ENCODE measurements at places on chromosomes 2 and 18. TPM values are rescaled to one million over a fixed set of nuclear protein-coding genes. Genes with fewer than 3 reads are reported as not detected.

Gene NEURL3
- total RNA-seq = 0.52 TPM

Gene MYOM1
- total RNA-seq = 0.94 TPM

Gene TEX261
- total RNA-seq = 16.7 TPM

Gene NDUFAF7
- total RNA-seq = 19.6 TPM

Gene CYP27A1
- 10.8 TPM for total RNA-seq

Gene CRYGB
- total RNA-seq = not detected

Gene PRKAG3
- total RNA-seq = not detected

Gene TP53I3
- 5.6 TPM for total RNA-seq

Gene APOB
- not detected for total RNA-seq

Gene CTAGE1
- total RNA-seq = 0.10 TPM

Gene CLK1
- total RNA-seq = 635 TPM

Gene KIAA2012
- not detected for total RNA-seq

Gene VAMP5
- 8.9 TPM for total RNA-seq

Gene IL1F10
- total RNA-seq = not detected

Gene ZSWIM2
- total RNA-seq = not detected

Gene SPATS2L
- 3.5 TPM for total RNA-seq

Gene HJURP
- 0.31 TPM for total RNA-seq

Gene CD8B
- 41.9 TPM for total RNA-seq

Gene ATP6V1C2
- total RNA-seq = not detected

Gene CNOT11
- 53.5 TPM for total RNA-seq

Gene TEKT4
- total RNA-seq = not detected

Gene CABYR
- 0.84 TPM for total RNA-seq

Gene CCBE1
- under 0.01 TPM for total RNA-seq

Gene KHK
- total RNA-seq = 0.52 TPM

Gene EFR3B
- under 0.01 TPM for total RNA-seq

Gene SLC38A11
- 4.3 TPM for total RNA-seq

Gene PAX8
- total RNA-seq = 0.31 TPM

Gene KRTCAP3
- total RNA-seq = 0.52 TPM

Gene CDKL4
- not detected for total RNA-seq

Gene CNTNAP5
- not detected for total RNA-seq

Gene OR6B2
- total RNA-seq = not detected

Gene CHST9
- total RNA-seq = 0.10 TPM

Gene TMEM163
- 0.63 TPM for total RNA-seq

Gene INHBB
- total RNA-seq = 0.10 TPM

Gene KIF5C
- 4.4 TPM for total RNA-seq

Gene DQX1
- total RNA-seq = not detected

Gene ATP9B
- 84.2 TPM for total RNA-seq

Gene KLHL14
- total RNA-seq = 1.4 TPM

Gene ACTG2
- 0.10 TPM for total RNA-seq

Gene DSEL
- 1.5 TPM for total RNA-seq

Gene C2orf66
- total RNA-seq = not detected

Gene ABCA12
- not detected for total RNA-seq

Gene DNAH6
- 0.31 TPM for total RNA-seq

Gene SGPP2
- total RNA-seq = 0.94 TPM

Gene EXOC6B
- total RNA-seq = 9.0 TPM

All from mononuclear cell (primary cell).